ENCODE measurements at places on chromosomes 3 and 15.

GRCh38 chr3:38094999-38095398 lies 41.9 kb downstream of the ACAA1 start:
- no peak for DNase-seq

GRCh38 chr15:90000186-90001001 lies 730 bp upstream of the ZNF710 start:
- no peak for DNase-seq

- DNase-seq = no peak
Measured at GRCh38 chr3:81354119-81354518, 407.3 kb downstream of the GBE1 start.

DNA sequence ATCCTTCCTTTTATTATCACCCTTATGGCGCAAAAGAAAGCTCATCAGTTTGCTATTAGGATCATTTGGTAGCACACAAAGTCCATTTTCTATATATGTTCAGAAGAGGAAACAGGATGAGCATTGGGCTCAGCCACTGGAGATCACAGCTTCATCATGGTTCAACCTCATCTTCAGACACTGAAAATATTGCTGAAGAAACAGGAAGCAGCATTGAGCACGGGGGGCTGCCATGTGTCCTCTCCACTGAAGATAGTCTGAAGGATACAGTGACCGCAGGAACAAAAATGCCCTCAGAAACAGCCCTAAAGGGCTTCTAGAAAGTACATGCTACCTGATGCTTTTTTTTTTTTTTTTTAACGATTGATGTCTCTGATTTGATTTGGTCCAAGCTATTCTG lies 835.3 kb upstream of the CFAP20DC start:
- DNase-seq = no peak

DNA sequence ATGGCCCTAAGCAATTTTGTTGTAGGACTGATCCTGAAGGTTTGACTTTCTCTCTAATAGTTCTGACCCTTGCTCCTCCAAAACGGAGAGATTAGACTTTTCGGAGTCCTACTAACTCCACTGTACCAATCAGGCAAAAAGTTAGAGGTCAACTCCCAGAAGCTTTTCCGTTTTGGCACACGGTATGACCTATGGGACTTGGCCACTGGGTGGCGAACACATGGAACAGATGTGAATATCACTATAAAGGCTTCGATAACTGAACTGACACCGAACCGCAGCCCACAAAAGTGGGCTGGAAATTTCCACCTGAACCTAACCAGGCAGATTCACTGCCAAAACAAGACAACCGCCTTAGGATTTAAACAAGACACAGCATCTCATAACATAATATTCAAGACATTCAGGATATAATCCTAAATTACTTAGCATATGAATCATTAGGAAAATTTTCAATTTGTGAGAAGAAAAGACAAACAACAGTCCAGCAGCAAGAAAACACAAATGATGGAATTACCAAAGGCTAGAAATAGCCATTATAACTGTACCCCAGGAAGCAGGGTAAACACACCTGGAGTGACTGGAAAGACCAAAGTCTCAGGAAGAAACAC lies 12.2 kb upstream of the TM2D3 start:
- DNase-seq = no peak

- no peak for DNase-seq
Measured at GRCh38 chr3:65936908-65937638, 101.6 kb downstream of the MAGI1 start.

DNA sequence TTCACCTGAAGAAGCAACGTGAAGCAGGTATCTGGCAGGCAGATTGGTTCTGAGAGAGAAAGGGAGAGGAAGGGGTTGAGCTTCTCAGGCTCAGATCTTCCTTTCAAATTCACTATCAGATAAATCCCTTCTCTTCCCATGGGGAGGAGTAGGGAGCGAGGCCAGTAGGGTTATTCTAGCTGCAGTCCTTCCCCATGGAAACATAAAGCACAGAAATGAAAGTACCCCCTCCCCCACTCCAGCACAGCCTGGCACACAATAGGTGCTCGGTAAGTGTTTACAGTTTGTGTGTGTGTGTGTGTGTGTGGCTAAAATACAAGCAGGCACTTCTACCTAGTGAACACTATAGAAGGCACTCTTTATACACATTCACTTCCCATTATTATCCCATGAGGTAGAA lies 20.8 kb upstream of the VPS8 start:
- DNase-seq = no peak

GRCh38 chr3:38491215-38491614 lies 4.9 kb upstream of the EXOG start:
- no peak for DNase-seq

DNA sequence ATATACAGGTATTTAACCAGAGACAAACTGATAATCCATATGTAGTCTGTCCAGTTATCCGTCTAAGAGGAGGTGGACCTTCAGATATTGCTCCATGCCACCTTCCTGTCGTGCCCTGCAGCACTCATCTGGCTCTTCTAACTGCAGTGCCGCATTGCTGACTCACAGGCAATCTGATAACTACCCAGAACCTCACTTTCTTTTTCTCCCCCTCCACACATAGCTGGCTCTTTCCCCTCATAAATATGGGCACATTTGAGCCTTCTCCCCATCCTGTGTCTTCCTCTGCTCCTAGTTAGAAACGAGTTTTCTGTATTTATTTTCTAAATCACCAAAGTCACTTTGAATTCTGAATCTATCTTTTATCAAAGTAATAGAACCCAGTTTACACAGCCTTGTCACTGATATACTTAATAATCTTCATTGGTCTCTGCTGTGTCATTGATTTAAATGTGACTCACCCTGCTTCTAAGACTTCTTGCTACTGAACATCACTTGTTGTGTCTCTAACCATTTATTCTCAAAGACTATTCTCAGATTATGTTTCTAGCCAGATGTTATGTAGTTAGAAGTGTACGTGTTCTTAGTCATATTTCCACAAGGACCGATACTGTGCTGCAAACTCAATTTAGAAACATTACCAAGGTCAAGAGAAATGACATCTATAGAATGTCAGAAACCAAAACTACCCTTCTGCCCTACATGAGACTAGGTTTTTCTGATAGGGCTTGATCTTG lies 17.4 kb upstream of the KCNMB2 start:
- DNase-seq = no peak

DNA sequence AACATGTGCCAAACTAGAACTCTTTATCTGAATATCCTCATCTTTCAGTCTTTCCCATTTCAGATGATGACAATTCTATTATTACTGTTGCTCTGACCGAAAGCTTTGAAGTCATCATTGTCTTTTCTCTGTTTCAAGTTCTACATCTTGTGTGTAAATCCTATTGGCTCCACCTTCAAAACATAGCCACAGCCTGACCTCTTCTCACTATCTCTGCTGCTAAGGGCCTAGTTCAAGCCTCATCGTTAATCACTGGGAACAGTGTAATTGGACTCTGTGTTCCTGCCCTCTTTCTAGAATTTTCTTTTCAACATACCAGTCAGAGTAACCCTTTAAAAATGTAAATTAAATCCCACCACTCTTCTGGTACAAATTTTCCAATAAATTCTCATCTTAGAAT lies 105.1 kb downstream of the OXSM start:
- DNase-seq = no peak

DNA sequence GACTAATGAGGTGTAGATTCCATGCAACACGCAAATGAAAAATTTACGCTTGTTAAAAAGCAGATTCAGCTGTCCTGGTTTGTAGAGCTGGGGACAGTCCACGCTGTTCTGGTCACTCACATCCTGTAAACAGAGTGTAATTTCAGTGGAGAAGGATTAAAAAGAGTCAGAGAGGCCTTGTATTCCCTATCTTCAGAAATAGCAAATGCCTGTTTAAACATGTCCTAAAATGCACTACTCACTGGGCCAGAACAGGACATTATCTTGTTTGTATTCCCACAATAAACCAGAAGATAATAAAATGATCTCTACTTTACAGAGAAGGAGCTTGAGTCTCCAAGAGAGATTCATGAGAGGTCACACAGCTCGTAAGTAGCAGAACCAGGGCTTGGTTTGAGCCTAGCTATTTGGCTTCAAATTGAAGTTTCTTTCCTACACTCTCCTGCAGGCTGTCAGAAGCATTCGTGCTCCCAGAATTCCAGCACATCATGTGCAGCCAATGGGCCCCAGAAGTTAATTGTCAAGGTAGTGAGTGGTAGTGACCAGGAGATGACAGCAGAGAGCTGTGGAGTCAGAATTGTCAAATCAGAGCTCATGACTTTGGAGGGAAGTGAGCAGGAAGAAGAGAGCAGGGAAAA lies 242.5 kb downstream of the ATP8B4 start:
- DNase-seq = no peak

All from forelimb muscle (tissue), 1 donor.